ENCODE measurements at places on chromosomes 12 and 14.

GRCh38 chr14:81474148-81474492 lies 59.5 kb downstream of the SEL1L start:
- DNase-seq, result no peak

GRCh38 chr12:49939707-49940106 lies 10.8 kb upstream of the AQP2 start:
- no peak for DNase-seq

GRCh38 chr12:104411826-104412641 lies 44.7 kb upstream of the CHST11 start:
- no peak for DNase-seq

- DNase-seq, result no peak
Measured at GRCh38 chr14:54702492-54702891, 135.6 kb downstream of the SAMD4A start.

DNA sequence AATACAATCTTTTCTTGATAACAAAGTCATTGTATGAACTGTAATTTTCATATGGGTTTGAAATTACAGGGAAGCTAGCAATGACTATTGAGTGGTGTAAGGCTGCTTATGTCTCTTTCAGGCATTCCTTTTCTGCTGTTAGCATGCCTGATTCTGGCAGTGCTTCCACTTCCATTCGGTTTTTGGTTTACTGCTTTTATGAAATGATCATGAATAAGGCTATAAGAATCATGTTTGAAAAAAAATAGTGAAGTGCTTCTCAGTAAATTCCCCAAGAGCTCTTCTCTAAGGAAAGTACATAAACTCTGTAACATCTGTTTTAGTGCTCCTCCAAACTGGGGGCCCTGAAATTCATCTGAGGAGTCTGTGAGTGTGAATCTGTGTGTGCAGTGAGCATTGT lies 434.0 kb upstream of the RGS6 start:
- DNase-seq, result no peak

GRCh38 chr12:132075026-132075713 lies 68.9 kb downstream of the DDX51 start:
- no peak for DNase-seq

DNA sequence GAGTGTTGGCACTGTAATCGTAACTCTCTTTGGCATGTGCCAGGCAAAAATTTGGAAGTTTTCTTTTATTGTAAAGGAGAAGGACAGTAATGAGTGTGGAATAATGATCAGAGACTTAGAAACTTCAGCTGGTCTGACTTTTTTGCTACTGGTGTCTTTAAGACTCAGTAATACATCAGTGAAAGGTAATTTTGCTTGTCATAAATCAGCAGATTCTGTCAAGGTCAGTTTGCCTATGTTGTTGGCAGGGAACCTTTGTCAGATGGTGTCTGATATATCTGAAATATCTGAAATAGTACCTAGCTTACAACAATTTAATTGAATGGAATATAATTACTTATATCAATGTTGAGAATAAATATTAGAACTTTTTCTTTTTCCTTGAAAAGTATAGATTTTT lies 516.9 kb downstream of the LRFN5 start:
- DNase-seq, result no peak
